SK-MEL-5 (cell line): ENCODE measurements at places on chromosomes 3 and 15.
A peak's percentile ranks its signal among the peaks of the same experiment; 100 is the strongest.

DNA sequence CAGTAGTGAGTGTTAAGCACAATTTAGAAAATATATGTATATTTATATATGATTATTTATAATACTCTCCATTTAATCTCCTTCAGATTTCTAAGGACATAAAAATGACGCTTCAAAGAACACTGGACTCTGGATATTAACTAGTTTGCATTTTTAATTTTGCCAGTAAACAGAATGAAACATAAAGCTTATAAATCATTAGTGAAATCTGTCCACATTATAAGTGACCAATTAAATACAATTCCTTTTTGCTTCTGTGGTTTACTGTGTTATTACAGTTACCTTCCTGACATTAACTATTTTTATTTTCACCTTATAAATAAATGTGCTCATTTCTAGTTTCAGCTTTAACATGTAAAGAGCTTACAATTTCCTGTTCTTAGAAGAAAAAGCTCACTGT, 1081.1 kb upstream of the EPHA6 start:
- no peak for DNase-seq

DNA sequence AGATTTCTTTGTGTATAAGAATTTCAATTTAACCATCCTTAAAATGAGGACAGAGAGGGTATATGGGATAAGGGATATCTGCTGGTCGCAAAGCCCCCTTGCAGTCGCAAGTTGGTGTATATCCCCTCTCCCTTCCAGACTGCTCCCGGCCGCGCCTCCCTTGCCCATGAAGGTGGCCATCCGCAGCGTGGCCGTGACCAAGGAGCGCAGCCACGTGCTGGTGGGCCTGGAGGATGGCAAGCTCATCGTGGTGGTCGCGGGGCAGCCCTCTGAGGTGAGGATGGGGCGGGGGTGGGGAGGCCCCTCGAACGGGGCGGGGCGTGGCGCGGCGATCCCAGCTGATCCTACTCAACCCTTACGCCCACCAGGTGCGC, 29.4 kb downstream of the NBEAL2 start:
- DNase-seq, result no peak

GRCh38 chr15:100762913-100763834, 116.5 kb upstream of the ALDH1A3 start:
- DNase-seq, result no peak

DNA sequence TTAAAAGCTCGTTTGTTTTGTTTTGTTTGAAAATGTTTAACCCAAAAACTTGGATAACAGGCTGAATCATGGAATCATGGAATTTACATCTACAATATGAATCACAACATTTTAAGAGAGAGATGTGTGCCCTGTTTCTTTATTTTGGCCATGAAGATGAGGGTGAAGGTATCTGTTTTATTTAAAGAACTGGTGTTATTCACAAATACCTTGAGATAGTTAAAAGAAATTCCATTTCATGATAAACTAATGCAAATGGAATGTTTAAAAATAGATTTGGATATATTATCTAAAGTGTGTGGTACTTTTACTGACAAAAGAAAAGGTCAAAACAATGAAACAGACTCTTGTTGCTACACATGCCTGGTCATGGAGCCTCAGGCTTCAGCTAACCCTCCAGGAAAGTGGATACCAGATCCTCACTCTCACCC, 486.0 kb upstream of the CFAP20DC start:
- DNase-seq, result no peak

GRCh38 chr3:43288850-43289249, 2.5 kb downstream of the SNRK start:
- no peak for DNase-seq

- no peak for DNase-seq
Measured at GRCh38 chr3:61579685-61580084, 18.3 kb downstream of the PTPRG start.

DNA sequence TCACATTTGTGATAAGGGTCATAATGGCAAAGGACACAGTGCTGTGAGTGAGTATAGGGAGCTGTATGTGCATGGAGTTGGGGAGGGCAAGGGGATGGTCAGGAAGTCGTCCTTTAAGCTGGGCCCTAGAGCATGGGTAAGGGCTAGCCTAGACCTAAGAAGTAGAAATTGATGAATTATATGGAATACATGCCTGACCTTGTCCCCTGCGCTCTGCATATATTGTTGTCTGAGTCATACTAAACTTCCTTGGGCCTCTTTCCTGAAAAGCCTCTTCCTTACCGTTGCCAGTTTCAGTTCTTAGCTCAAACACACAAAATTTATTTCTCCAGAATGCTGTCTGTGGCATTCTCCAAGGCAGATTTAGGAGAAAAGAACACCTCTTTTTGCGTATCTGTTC, 4.6 kb downstream of the SNRK start:
- no peak for DNase-seq

- DNase-seq, result no peak
Measured at GRCh38 chr3:122987736-122988319, 39.7 kb downstream of the SEMA5B start.

- no peak for DNase-seq
Measured at GRCh38 chr3:141103067-141103466, 51.9 kb downstream of the SPSB4 start.

- DNase-seq, result no peak
Measured at GRCh38 chr3:125481786-125482185, 38.2 kb downstream of the SNX4 start.

GRCh38 chr3:192543163-192543562, 184.2 kb downstream of the FGF12 start:
- no peak for DNase-seq

GRCh38 chr3:42545284-42545900, 36.4 kb downstream of the SEC22C start:
- DNase-seq, result no peak

DNA sequence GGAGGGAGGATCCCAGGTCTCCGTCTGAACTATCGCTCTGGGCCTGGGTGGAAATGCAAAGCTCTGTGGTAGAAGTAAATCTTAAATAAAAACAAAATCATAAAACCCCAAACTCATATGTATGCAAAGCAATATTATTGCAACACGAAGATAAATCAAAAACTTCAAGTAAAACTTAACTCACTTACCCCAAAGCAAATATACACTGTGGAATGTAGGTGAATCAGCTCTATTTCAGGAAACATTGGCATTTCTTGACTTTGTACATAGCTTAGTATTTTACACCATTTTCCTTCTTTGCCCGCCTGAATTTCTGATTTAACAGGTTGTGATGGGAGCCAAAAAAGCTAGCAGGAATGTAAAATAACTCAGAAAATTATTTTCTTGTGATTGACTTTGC, 126.2 kb downstream of the TPRG1 start:
- no peak for DNase-seq

DNA sequence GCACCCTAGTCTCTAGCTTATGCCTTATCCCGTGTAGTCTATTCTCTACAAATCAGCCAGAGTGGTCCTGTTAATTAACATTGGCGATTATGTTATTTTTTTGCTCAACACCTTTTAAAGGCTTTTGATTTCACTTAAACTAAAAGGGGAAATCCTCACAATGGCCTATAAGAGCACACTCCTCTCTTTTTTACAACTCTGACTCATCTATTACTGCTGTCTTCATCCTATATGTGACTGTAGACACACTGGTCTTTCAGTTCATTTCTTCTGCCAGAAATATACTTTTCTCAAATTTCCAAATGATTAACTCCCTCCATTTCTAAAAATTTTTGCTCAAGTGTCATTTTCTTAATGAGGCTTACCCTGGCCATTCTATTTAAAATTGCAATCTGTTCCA, 143.4 kb downstream of the NSUN3 start:
- no peak for DNase-seq

DNA sequence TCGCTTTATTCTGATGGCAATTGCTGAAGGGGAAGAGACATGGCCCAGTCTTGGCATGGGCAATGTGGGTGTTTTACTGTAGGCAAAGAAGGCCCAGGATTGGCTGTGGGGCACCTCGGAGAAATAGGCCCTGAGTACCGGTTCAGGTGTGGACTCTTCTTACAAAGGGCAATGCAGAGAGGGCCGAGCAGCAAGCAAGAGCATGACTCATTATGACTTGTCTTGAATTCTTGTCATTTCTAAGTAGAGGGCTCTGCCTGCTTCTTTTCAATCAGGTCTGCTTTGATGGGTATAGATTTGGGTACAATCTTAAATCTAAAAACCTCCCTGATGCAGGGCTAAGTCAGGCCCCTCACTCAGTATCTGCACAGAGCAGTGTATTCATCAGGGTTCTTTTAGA, 14.8 kb upstream of the BUB1B start:
- DNase-seq, result no peak

DNA sequence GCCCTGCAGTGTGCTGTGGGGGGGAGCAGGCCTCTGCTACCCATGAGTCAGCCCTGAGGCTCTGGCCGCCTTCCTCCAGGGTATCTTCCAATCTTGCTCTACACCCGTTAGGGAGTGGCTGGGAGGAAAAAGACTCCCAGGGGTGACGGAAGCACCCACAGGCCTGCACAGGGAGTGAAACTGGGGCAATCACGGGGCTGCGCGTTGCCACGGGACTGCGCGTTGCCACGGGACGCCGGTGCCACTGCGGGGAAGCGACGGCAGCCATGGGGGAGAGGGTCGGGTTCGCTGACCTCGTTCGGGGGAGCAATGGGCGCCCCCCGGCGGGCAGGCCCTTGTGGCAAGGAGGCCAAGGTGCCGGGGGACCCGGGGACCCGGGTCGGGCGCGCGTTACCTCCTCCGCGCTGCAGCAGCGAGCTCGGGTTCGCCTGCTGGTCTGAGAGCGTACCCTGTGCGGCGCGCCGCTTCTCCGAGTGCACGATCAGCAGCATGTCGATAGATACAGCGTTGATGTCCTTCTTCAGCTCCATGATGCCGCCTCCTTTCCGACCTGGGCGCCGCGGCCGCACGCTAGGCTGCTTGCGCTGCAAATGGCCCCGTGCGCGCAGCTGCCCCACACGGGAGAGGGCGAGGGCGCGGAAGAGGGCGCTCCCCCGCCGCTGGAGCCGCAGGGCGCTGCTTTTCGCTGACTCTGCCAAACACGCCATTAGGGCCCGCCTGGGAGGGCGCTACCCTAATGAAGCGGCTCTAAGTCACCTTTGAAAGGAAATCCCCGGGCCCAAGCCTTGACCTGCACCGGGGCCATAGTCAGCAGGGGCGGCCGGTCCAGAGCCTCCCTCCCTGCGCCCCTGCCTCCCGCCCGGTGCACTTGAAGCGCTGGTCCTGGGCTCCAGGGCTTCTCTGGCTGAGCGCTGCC, at the start of gene KY:
Gene KY, minus strand, starts transcription at position 592 of the 916 bp plus-strand sequence. Its CDS starts 62 bp downstream, at position 530.
- DNase-seq, result peak; percentile 11

- no peak for DNase-seq
Measured at GRCh38 chr3:42914771-42915515, 9.0 kb downstream of the ZNF662 start.

DNA sequence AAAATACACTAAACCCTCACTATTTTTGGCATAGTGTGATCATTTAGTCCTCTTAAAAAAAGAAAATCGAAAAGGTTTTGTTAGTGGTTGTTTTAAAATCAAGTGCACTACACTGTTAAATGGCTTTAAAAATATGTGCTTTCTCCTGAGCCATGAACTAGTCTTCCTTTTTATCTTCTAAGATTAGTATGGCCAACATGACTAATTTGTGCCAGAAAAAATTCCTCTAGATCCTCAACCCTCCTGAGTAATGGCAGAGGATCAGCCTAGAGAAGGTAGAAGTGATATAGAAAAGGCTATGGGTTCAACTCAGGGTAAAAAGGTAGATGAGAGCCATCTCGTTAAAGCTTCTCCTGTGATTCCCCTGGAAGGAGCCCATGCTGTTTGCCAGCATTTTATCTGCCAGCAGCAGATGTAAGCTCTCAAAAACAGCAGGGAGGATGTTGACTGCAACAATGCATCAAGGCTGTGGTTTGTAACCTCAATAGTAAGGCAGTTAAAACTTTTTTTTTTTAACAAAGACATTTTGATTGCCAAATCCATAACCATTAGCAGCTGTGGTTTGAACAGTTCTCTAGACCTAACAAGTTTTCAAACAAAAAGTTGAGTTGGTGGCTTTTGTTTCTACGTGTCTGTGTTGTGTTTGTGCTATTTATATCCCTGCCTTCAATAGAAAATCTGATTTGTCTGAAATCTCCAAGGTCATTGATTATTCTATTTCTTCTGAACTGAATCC, 30.2 kb upstream of the ZNF609 start:
- DNase-seq, result no peak

- no peak for DNase-seq
Measured at GRCh38 chr3:149701206-149701976, 43.6 kb upstream of the WWTR1 start.

GRCh38 chr3:135739779-135740178, 225.7 kb upstream of the PPP2R3A start:
- no peak for DNase-seq

- no peak for DNase-seq
Measured at GRCh38 chr3:185713015-185713414, 111.8 kb downstream of the IGF2BP2 start.

DNA sequence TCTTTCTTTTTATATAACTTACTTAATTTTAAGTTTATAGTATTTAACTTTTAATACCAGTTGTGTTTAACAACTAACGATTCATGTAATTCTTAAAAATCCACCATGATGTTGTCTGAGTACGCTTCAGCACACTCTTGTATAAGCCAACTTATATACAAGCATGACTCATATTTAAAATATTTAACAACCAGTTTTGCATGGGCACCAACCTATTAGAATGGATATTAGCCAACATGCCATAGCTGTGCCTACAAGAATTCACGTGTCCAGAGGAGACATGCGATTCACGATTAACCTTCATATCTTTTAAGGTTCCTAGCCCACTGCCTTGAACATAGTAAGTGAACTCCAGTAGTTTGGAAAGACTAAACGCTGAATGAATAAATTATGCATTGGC, 1023.2 kb downstream of the TBL1XR1 start:
- DNase-seq, result no peak

GRCh38 chr3:20462226-20462625, 276.2 kb upstream of the SGO1 start:
- DNase-seq, result no peak

DNA sequence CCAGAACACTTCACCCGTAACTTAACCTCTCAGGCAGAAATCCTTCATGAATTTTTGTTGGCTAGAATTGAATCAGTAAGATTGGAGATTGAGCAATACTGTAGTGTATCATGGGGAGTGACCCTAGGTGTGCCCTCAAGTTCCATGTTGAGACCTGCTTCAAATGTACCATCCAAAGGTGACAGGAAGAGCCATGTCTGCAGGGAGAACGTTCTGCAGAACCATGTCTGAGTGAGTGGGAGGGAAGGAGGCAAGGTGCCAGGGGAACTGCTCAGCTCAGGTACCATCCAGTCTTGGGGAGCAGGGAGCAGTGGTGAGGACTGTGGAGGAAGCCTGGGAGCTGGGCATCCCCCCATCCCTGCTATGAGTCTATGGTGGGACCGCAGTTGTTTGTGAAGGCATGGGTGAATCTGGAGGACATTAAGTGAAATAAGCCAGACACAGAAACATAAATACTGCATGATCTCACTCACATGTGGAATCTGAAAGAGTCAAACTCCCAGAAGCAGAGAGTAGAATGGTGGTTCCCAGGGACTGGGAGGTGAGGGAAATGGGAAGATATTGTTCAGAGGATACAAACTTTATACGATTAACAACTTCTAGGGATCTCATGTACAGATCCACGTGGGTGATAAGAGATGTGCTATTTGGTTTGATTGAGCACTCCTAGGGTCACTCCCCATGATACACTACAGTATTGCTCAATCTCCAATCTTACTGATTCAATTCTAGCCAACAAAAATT, 23.3 kb downstream of the CFAP161 start:
- no peak for DNase-seq

- DNase-seq, result no peak
Measured at GRCh38 chr3:58633157-58633865, 33.3 kb downstream of the FAM3D start.

- peak; percentile 81 for DNase-seq
Measured at GRCh38 chr15:43225201-43225949, 4.6 kb upstream of the EPB42 start.

- peak; percentile 42 for DNase-seq
Measured at GRCh38 chr3:67381667-67382272, 272.6 kb downstream of the SUCLG2 start.
